ENCODE measurements at places on chromosomes 1 and 21. TPM values are rescaled to one million over a fixed set of nuclear protein-coding genes. Genes with fewer than 3 reads are reported as not detected.

DNA sequence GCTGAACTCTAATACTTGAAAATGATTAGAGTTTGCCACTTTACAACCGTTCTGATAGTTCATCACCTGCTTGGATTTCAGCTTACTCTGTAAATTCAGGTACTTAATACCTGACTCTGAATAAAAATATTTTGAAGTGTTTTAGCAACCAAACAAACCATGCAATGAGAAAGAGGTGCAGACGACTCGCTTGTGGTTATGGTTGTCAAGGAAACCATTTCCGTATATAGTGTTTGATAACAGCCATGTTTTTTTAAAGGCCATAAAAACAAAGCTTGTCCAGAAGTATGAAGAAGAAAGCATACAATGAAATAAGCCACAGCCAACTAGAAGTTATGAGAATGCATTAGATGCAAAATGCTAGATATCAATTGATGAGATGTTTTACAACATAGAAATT, 167.2 kb upstream of the HMCN1 start:
- no peaks in the 10 kb centered on the region for H3K36me3 ChIP-seq
- no peak overlapping the region for H3K4me3 ChIP-seq
- no peak overlapping the region for H3K27ac ChIP-seq
- DNase-seq: no peak
- H3K4me1 ChIP-seq: no peaks in the 10 kb centered on the region

DNA sequence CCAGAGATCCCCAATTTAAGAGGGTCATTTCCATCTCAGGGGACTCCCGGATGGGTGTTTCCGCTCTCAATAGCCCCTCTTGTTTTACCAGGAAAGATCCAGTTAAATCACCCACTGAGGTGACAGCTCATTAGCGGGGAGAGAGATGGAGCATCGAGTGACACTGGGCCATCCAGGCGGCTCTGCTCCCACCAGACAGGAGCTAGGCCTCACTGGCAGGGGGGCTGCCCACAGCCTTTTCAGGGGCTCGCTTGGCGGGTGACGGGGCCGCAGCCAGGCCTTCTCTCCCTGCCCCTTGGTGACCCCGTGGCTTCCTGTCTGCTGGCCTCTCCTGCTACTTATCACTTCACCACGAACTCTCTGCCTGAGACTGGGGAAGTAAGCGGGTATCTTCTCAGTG, 26.7 kb upstream of the SPSB1 start:
- no peak overlapping the region for H3K27ac ChIP-seq
- DNase-seq: no peak
- H3K36me3 ChIP-seq: no peaks in the 10 kb centered on the region

Gene LGR6
- not detected for total RNA-seq

Gene OR2M3
- total RNA-seq: under 0.01 TPM

Gene CASQ1
- total RNA-seq: 0.34 TPM

Gene OR2M5
- not detected for total RNA-seq

- H3K36me3 ChIP-seq: no peaks in the 10 kb centered on the region
- H3K4me1 ChIP-seq: no peaks in the 10 kb centered on the region
- no peak overlapping the region for H3K4me3 ChIP-seq
- no peaks in the 10 kb centered on the region for H3K27me3 ChIP-seq
- H3K27ac ChIP-seq: no peak overlapping the region
These were observed 32.6 kb downstream of the FGGY start for GRCh38 chr1:59329412-59330053.

DNA sequence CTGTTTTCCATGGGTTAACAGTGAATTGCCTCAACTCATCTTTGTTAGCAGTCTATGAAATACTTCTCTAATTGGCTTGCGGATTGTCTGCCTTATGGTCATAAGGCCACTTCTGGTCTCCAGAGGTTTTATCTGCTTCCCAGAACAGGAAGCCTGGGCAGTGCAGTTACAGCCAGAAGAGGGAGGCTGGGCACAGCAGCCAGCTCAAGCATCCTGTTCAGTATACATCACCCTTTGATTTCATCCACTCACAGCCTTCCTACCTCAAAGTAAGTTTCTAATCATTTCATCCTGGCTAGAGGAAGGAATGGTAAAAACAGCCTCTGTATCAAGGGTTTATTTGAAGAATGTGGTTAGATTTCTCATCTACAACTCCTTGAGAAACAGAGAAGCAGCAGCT, 311.5 kb upstream of the DEPDC1 start:
- no peaks in the 10 kb centered on the region for H3K27me3 ChIP-seq
- no peak overlapping the region for H3K27ac ChIP-seq
- no peak overlapping the region for H3K4me3 ChIP-seq
- no peaks in the 10 kb centered on the region for H3K4me1 ChIP-seq
